Stomach (tissue), 19 donors: ENCODE measurements at places on chromosomes 11 and 22. TPM values are rescaled to one million over a fixed set of nuclear protein-coding genes. Genes with fewer than 3 reads are reported as not detected.

DNA sequence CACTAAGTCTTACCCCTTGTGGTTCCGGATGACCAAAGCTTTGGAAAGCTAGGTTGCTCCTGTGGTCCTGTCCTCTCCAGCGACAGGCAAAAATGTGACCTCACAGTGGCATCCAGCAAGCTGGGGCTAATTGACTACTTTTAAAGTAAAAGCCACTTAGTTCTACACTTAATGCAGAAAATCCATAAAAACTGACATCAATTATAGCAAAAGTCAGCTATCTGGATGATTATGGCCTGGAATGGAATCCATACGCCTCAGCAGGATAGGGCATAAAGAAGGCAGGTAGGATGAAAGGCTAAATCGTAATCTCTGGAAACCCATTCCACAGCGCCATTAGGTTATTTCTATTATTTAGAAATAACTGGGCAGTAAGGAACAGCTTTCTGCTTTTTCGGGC is 91.9 kb downstream of the ARL14EP start:
- DNase-seq, result no peak

The ADAMTS8 gene
- 24.1 TPM for total RNA-seq

- DNase-seq, result no peak
These were observed 11.8 kb downstream of the IL10RA start for GRCh38 chr11:117997823-117998579.

The RCOR2 gene
- total RNA-seq, result not detected

The MGAT3 gene
- 0.89 TPM for total RNA-seq

- no peak for DNase-seq
These were observed 59.2 kb downstream of the TRIM44 start for GRCh38 chr11:35721651-35722282.

DNA sequence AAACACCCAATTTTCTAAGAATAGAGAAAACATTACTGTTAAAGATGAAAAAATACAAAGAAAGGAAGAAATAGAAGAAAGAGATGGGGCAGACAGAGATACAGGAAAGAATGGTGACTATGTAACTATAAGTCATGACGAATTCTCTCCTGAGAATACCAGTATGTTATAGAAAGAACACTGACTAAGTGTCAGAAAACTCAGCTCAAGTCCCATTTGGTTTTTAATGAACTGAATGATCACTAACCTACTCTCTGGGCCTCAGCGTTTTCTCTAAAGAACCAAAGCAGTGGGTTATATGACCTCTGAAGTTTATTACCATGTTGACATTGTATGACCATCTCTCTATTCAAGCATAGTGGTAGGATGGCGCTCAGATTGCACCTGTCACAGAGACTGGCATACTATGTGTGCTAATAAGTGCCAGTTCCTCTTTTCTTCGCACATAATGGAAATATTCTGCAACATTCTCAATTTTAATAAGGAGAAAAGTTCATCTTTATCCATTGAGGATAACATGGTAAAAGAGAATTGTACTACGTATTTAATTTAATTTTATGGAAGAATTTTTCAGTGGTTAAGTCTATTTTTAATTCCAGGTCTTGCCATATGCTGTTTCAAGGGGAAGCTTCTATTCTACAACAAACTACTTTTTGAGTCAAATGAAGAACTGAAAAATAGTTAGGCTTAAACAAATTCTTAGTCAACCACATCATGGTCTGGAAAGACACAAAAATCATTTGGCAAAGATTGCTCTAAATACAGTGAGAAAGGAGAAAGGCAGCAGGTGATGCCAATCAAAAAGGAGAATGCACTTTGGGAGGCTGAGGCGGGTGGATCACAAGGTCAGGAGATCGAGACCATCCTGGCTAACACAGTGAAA is 25.0 kb upstream of the EED start:
- no peak for DNase-seq

DNA sequence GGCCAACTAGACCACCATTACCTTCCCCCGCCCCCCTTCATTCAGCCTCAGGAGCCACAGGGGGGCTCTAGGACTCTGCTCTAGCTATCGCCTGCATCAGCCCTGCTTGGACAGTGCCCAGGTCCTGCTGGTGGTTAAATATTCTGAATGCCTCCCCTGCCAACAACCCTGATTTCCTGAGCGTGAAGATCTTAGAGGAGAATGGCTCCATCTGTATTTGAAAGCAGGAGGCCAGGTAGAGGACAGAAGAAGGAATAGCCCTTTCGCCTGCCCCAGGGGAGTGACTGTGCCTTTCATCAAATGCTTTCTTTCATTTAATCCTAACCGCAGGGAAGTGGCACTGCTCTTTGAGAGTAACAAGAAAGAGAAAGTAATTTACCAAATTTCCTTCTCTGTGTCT is 69.2 kb downstream of the ISX start:
- DNase-seq, result no peak

DNA sequence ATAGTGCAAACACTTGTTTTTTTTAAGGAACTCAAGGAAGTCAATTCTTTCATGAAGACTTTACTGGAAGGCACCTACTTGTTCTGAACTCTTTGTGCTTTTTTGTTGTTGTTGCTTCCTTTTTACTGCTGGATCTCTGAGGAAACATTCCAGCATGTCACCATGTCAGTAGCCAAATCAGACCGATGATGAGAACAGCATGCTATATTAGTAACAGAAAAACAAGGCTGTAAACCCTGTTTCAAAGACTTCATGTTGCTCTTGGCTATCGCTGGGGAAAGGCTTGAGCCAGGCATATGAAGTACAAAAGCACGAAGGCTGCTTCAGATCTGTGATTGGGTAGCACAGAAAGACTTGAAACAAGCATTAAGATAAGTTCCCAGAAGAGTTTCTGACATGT is 125.6 kb upstream of the SLC5A12 start:
- DNase-seq, result no peak

- no peak for DNase-seq
These were observed 5.6 kb upstream of the LDLRAD3 start for GRCh38 chr11:35938231-35938630.

The C22orf31 gene
- total RNA-seq, result not detected

The IGSF9B gene
- 4.6 TPM for total RNA-seq

The OSM gene
- total RNA-seq, result not detected

DNA sequence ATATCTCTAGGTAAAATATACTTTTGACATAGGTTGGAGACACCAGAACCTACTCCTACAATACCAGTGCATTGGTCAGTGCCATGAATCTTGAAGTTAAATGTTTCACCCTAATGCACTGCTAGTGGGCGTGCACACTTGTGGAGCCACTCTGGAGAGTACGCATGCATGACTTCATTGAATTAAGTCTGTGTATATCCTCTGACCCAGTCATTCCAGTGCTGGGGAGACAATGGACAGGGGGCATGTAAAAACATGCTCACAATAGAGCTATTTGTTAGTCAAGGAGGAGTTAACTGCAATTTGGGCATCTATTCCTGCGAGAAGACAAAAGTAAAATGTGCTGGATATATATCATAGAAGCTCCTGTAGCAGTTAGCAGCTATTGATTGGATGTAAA is 335.4 kb upstream of the NCAM1 start:
- DNase-seq, result no peak

The UPK3A gene
- total RNA-seq, result 1.3 TPM

The HMOX1 gene
- 23.3 TPM for total RNA-seq

- DNase-seq, result no peak
These were observed 3.1 kb downstream of the GRIK4 start for GRCh38 chr11:120514541-120515121.

DNA sequence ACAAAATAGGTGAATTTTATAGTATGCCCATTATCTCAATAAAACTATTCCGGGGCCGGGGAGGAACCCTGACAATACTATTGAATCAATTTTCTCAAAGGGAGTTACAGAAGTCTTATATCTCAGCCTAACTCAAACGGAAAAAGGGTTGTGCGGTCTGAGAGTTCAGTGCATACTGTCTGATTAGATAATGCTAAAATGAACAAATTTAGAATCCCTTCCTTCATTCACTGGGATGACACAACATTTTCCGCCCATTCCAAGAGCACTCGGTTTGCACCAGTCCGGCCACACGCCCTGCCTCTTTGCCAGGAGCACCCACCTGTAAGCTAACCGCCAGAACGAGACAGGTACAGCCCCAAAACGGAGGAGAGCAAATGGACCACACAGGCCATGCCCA is 50.0 kb upstream of the NFRKB start:
- no peak for DNase-seq

- no peak for DNase-seq
These were observed 132.9 kb downstream of the CHST1 start for GRCh38 chr11:45532546-45532945.

The PTS gene
- total RNA-seq, result 87.8 TPM

DNA sequence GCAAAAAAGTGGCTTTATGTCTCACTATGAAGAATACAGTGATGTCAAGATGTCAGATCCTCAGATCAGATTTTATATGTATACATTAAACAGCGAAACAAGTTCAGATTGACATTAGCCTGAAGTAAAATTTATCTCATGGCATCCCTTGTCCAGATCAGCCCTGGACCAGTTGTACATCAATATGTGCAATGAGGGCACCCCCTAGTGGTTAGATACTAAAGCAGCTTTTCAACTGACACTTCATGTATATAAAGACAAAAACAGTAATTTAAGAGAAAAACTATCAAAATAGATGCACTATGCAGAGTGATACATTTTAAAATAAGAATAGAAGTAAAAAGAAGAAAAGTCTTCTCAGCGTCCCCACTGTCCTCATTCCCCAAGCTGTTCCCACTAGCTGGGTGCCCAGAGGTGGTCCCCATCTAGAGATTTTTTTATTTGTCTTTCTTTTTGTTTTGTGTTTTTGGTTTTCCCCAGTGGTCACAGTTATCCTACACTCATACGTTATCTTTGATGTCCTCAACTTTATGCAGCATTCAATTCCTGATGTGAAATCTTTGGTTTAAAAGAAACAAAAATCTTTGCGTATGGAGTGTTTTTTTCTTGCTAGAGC is 2193.4 kb upstream of the RAG2 start:
- peak; percentile 87 for DNase-seq

The USH1C gene
- total RNA-seq, result 9.4 TPM

- DNase-seq, result no peak
These were observed 12.3 kb upstream of the WNT11 start for GRCh38 chr11:76218449-76219178.

DNA sequence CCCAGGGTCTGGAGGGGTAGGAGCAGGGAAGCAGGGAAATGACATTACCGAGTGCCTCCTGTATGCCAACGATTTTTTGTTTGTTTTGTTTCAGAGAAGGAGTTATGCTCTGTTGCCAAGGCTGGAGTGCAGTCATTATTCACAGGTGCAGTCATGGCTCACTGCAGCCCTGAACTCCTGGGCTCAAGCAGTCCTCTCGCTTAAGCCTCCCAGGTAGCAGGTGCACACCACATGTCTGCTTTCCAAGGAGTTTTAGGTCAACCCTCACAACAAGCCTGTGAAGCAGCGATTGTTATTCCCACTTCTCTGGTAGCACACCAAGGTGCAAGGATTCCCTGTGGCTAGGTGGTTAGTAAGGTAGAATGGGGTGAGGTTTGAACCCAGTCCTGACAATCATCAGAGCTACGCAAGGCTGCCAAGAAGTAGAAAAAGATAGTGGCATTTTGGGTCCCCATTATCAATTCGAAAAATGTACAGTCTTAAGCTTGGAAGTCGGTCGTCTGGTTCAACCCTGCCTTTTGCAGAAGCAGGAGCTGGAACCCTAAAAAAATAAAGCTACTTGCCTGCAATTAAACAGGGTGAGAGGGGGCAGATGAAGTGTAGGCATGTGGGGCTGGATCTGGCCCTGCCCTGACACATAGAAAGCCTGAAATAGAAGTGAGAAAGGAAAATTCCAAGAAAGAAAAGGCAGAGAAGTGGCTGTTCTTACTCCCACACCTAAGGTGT is 9.1 kb downstream of the UCP3 start:
- DNase-seq, result no peak

The IRAG1 gene
- total RNA-seq, result 28.1 TPM

DNA sequence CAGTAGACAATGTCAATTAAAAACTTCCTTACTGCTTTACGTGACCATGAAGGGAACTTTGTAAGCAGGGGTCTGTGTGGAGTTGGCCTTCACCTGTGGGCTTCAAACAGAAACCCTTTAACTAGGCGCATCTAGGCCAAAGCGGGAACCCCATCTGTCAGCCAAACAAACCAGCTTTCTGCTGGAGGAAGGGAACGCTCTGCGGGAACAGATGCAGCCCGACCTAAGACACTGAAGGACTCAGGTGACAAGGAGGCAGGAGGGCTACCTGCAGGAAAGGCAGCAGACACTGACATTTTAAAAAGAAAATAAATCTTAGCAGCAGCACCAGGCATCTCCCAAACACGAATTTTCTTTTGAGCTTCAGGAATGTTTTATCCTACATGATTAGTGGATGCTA is 78.4 kb downstream of the CADM1 start:
- no peak for DNase-seq

DNA sequence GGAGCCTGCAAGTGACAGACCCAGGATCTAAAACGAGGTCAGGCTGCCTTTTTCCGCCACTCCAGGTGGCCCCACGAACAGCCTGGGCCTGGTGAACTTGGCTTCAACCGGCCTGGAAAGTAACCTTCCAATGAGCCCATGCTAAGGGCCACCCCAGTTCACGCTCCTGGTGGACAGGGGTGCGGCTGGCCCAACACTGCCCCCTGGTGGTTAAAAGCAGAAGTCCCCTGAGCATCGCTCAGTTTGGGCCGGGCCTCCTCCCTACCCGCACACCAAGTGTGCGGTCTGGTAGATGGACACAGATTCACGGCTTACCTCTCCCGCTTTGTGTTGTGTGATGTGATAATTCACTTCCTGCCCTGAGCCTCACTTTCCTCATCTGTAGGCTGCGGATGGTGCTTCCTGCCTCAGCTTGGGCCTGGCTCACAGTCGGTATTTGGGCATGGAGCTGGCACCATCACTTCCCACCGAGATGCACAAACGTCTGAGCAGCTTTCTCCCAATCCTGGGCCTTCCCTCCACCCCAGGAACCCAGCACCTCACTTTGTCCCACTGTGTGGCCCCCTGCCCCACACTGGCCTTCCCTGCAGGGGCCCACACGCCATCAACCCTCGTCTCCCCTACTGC is 13.7 kb upstream of the SEC14L3 start:
- peak; percentile 82 for DNase-seq

The KRTAP5-7 gene
- not detected for total RNA-seq

DNA sequence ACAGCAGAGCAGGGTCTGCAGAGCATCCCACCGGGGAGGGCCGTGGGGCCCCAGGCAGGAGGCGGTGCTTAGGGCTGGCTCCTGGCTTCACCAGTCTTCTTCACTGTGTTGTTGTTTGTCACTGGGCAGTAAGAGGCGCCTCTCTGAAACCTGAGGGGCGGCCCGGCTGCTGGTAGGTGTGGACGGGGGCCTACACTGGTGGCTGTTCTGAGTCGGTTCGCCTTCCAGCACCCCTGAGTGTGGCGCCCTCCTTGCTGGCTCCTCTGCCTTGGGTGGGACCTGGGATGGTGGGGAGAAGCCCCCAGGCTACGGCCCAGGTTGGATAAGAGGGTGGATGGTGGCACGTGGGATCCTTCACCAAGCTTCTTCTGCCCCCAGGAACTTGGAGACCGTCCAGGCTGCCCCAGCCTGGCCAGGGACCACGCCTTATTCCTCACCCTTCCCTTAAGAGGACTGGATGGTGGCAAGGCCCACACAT is 10.4 kb upstream of the GRAMD4 start:
- no peak for DNase-seq

- no peak for DNase-seq
These were observed 6.5 kb downstream of the TIMP3 start for GRCh38 chr22:32808038-32808445.
